ENCODE measurements at places on chromosomes 1 and 21.

- DNase-seq, result no peak
These were observed 31.8 kb downstream of the CLEC20A start for GRCh38 chr1:178465011-178465410.

DNA sequence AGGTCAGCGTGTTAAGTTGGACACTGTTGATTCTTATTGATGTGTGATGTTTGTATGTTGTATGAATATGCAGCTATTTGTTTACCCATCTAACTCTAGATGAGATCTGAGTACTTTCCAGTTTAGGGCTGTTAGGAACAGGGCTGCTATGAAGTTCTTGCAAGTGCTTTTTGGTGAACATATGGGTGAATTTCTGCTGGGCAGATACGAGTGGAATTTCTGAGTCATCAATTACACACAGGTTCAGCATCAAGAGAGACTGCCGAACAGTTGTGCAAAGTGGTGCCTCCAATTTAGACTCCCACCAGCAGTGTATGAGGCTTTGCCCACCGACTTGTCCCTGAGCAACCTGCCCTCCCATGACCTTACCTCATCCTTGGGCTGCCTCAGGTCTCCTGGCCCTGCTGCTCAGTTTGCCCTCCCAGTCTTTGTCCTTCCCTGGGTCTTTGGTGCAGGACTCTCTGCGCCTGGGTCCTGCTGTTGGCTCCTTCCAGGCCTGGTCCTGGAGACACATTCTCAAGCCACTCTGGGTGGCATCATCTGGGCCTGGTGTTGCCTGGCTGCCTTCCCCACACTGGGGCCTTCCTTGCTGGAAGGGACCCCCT is 343.6 kb downstream of the PTPRU start:
- DNase-seq, result no peak

DNA sequence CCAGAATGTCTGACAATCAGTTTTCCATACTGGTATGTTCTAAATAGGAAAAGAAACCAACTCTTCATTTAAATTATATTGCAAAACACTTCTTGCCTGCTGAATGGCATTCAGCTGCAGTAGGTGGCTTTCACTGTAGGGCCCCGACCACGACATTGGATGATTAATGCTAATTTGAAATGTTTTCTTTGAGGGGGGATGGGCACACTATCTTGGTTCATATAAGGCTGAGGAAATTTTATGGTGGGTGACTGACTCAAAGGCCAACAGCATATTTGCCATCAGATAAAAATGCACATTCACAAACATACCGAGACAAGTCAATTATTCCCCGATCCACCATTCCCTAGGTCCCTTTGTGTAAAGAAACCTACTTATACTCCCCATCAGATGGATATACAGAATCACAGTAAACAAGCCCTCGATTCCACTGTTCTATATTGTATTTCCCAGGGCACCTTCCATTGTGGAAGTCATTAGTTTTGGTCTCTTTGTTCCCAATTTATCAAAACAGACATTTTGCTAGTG is 464.2 kb upstream of the DAB1 start:
- DNase-seq, result no peak

- no peak for DNase-seq
These were observed 38.2 kb downstream of the GRIK3 start for GRCh38 chr1:36996106-36996505.

DNA sequence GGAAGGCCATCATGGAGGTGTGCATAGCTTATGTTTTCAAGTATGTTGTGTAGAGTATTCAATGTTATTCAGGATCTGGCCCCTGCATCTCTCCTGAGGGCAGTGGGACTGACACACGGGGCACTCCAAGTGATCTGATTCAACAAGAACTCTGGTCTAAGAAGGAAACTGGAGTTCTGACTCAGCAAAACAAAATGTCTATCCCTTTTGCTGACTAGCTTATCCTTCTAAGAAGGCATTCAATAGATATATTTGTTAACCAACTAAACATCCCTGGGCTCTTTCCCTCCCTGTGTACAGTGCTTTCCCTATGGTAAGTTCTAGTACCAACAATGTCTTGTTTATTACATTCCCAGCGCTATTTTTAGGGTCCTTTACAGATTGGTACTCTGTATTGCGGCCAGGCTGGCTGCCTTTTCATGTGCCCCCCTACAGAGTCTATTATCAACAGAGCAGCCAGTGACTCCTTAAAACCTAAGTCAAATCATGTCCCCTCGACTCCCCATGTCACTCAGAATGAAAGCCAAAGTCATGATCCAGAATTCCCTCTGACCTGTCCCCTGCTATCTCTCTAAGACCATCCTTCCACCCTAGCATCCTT is 304.9 kb downstream of the KCNH1 start:
- no peak for DNase-seq

DNA sequence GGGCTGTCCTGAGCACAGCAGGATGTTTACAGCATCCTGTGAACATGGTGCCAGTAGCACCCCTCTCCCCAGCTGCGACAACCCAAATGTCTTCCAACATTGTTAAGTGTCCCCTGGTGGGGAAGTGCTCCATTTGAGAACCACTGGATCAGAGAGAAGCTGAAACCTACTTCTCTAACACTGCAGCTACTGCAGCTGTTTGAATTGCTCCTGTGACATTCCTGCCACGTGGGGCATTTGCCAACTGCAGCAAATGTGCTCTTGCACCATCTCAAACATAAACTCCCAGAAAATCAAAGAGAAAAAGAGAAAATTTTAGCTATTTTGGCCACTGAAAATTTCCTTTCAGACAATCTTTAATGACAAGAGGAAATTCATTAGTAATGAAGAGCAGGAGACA is 11.0 kb downstream of the SLC2A5 start:
- DNase-seq, result no peak

- DNase-seq, result no peak
These were observed 105.8 kb downstream of the SMYD2 start for GRCh38 chr1:214386747-214387146.

- DNase-seq, result peak; percentile 32
These were observed 749 bp downstream of the IBA57 start for GRCh38 chr1:228166170-228166936.

DNA sequence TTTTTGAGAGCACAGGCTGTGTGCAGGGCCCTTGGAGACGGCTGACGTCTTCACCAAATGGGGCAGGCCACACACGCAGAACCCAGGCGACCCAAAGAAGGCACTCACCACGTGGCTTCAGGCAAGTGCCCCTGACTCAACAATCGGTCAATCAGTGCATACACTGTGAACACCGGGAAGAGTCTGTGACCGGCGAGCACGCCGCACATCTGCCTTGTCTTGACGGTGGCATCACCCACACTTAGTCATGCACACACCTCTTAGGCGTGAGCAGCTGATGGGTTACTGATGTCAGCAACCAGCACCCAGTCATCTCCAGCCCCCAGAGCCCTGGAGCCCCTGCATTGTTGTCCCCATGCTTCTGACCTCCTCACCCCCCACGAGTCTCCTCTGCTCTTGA is 4.9 kb upstream of the LRRC3 start:
- DNase-seq, result no peak

GRCh38 chr21:35738347-35738961 is 321.9 kb downstream of the SETD4 start:
- no peak for DNase-seq

DNA sequence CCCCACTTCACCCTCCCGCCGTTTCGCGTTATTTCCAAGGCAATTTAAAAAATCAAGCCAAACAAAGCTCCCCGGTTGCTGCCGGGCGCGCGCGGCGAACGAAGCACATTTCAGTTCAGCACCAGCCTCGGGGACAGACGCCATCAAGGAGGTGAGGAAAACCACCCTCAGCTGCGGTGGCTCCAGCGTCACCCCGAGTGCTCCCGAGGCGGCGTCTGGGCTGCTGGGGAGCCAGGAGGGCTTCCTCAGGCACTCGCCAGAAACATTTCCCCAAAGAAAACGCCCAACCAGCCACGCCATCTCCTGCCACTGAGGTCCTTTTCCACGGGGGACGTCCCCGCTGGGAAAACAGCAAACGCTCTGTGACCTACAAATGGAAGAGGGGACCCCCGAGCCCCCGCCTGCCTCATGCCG is 623 bp downstream of the GNG4 start:
- peak; percentile 34 for DNase-seq

- DNase-seq, result no peak
These were observed 52.4 kb downstream of the HNRNPR start for GRCh38 chr1:23291706-23292105.

DNA sequence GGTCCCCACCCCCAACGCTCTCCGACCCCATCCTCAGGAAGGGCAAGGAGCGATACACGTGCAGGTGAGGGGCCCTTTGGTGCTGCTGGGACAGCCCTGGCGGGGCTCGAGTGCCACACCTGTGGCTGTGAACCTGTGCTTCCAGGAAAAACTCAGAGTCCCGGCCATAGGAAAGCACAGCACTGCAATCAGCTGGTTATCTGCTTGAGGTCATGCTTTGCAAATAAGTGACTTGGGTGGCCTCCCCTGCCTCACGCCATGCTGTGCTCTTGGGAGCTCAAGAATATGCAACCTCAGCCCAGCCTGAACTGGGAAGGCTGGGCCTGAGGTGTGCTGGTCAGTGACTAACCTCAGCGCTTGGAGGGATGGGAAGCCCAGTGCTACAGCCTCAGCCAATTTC is 36.5 kb upstream of the ARHGEF16 start:
- DNase-seq, result no peak

GRCh38 chr1:42674682-42675081 is 7.5 kb upstream of the YBX1 start:
- DNase-seq, result no peak

DNA sequence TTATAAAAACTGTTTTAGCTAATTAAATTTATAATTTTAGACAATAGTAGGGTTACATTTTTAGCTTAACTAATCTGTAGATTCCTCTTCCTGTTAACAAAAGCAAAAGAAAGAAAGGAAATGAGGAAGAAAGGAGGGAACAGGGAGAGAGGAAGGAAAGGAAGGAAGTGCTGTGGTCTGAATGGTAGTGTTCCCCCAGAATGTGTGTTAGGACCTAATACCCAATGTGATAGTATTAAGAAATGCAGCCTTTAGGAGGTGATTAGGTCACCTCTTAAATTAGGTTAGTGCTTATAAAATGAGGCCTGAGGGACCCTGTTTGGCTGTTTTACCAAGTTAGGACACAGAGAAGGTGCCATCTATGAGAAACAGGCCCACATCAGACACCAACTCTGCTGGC is 136.9 kb upstream of the SAMSN1 start:
- DNase-seq, result no peak

GRCh38 chr1:40951943-40952743 is 27.4 kb upstream of the CTPS1 start:
- peak; percentile 40 for DNase-seq

DNA sequence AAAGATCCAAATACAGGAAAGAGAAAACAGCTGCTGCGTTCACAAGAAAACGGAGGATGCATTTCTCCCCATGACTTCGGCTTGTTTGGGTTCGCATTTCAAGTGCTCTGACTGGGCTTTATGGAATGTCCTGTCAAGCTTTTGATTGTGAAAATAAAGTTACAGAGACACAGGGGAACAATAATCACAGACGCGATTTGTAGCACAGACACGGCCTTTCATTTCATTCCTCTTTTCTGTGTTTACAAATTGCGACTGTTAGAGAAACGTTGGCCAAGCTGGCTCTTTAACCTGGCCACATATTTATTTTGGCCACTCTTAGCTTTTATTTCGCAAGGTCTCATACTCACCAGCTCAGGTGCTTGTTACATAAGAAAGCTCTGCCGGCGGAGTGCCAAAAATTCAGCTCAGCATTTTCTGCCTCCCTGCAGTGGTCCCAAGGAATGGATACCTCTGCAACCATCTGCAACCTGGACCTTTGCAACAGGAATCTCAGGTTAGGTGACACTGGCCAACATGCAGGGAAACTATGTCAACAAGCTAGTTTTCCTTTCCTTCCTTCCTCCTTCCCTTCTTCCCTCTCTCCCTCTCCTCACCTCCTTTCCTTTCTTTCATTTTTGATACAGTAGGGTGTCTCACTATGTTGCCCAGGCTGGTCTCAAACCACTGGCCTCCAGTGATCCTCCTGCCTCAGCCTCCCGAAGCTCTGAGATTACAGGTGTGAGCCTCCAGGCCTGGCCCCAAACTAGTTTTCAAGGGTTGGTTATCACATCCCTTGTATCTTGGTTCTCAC is 58.2 kb upstream of the SLC45A1 start:
- no peak for DNase-seq

- DNase-seq, result no peak
These were observed 338 bp downstream of the ACAP3 start for GRCh38 chr1:1307261-1307922.

GRCh38 chr1:24195874-24196273 is 8.8 kb upstream of the IFNLR1 start:
- no peak for DNase-seq

DNA sequence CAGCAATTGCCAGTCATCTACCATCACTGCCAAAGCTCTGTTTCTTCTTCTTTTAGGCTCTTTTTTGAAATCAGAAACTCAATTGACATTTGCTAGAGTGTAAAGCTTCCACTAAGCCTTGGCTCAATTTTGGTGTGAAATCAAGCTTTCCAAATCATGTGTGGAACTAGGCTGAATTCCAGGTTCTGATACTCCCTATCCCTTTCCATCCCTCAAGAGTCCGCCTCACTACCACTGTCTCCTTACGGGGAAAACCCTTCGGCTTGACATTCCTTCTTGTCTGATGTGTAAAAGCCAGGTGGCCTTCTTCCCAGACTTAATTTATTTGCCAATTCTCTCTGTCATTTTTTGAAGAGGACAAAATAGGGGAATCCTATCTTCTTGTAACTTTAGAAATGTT is 47.2 kb upstream of the PRMT6 start:
- DNase-seq, result no peak

All from activated T-helper 9 cell treated with anti-CD3 and anti-CD28 coated beads, Interleukin-2, amount 50 U/mL, for 16 hours (primary cell).